T-helper 22 cell (primary cell): ENCODE measurements at places on chromosomes 11 and 22.

DNA sequence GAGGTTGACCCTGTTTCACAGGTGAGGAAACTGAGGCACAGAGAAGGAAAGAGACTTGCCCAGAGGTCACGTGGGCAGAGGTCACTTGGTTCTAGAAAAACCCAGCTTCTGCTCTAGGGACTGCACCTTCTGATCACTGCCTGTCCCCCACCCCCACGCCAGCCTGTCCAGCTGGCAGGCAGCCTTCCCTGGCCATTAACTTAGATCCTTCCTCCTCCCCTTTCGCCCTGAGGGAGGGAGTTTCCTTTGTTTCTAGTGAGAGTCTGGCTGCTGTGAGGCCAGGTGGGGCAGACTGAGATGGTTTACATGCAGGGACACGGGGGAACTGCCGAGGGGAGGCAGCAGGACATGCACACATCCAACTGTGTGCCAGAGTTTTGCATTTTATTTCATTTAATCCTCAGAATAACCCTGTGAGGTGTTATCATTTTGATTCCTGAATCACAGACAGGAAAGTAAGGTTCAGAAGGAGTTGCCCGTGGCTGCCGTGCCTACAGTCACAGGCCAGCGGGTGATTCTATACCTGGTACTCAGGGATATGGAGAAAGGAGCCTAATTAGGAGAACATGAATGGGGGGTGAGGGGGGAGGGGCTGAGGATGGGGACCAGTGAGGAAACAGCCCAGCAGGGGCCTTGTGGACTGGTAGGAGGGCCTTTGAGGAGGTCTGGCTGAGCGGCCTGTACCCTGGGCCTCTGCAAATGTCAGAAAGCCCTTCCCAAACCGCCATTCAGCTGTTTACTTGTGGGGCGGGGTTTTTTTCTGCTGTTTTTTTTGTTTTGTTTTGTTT is 3.4 kb downstream of the FAM83F start:
- no peak for DNase-seq

DNA sequence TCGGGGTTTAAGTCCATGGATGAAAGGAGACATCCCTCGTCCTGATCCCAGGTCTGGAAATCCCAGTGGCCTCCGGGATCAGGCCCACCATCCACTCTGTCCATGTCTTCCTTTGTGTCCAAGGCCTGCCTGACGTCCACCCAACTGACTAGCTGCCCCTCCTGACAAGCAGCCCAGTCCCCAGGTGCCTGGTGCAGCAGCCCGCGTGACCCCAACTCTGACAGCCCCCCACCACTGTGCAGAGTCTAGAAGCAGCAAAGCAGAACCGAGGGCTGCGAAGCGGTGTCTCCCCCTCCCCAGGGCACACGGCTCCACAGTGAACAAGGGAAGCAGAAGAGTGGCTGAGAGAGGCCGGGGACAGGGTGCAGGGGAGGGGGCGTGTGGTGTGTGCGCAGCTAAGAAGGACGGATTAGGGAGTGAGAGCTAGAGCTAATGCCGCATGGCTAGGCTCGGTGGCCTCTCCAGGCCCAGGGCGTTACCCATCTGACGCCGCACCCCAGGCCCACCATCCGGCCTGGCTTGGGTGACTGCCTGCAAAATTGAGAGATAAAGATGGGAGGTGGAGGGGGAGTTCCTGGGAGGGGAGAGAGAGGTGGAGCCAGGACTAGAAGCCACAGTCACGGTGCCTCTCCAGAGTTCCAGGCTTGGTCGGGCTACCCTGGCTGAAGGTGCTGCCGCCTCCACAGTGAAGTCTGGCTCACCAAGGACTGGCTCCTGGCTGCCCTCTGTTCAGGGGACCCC is 16.6 kb upstream of the BAIAP2L2 start:
- no peak for DNase-seq

DNA sequence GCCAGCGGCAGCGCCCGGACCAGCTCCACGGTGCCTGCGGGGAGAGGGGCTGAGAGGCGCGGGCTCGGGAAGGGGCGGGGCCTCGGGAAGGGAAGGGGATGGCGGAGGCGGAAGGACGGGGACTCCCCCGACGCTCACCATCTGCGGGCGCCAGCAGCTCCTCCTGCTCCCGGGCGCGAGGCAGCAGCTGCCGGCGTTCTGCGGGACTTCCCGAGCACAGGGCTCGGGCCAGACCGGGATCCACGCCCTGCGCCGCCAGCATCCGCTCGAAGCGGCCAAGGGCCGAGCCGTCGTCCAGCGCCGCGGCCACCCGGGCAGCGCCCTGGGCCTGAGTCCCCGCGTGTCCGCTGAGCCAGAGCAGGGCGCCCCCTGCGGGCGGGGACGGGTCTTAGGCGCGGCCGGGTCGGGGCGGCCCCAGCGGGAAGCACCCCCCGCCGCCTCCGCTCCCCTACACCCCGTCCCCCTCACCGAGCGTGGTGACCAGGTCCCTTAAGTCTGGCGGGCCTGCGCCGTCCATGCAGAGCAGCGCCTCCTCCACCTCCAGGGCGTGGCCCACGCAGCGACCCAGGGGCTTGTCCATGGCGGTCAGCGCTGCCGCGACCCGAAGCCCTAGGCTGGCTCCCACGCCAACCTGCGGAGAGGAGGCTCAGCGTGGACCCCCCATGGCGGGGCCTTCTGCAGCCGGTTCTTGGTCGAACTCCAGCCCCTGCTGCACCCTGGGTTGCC is 873 bp upstream of the SCO2 start:
- peak; percentile 80 for DNase-seq

GRCh38 chr11:71998649-71999310 is at the start of gene IL18BP:
Gene IL18BP, plus strand, starts transcription at chr11:71998909. Its CDS starts 1,076 bp downstream, at chr11:71999985.
- no peak for DNase-seq

GRCh38 chr11:70099578-70100279 is 21.6 kb downstream of the ANO1 start:
- no peak for DNase-seq

GRCh38 chr11:96357794-96358193 is 14.8 kb upstream of the MAML2 start:
- no peak for DNase-seq

GRCh38 chr11:71186806-71187205 is 65.6 kb downstream of the SHANK2 start:
- no peak for DNase-seq

DNA sequence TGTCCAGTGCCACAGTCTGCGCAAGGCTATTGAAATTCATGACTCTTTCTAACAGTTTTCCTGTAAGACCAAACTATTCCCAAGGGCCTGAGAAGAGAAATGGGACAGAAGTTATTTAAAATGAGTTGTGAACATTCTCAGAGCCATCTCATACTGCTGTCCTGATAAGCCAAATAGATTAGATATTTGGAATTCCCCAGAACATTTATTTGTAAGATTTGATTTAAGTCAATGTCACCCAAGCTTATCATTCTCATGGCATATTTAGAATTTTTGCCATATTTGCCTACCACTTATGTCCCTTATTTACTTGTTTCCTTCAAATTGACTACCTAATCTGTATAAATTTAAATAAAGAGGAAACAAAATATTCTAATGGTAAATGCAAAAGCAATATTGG is 82.4 kb downstream of the NAV2 start:
- DNase-seq, result no peak

GRCh38 chr11:103880968-103881367 is 155.5 kb upstream of the DDI1 start:
- no peak for DNase-seq

DNA sequence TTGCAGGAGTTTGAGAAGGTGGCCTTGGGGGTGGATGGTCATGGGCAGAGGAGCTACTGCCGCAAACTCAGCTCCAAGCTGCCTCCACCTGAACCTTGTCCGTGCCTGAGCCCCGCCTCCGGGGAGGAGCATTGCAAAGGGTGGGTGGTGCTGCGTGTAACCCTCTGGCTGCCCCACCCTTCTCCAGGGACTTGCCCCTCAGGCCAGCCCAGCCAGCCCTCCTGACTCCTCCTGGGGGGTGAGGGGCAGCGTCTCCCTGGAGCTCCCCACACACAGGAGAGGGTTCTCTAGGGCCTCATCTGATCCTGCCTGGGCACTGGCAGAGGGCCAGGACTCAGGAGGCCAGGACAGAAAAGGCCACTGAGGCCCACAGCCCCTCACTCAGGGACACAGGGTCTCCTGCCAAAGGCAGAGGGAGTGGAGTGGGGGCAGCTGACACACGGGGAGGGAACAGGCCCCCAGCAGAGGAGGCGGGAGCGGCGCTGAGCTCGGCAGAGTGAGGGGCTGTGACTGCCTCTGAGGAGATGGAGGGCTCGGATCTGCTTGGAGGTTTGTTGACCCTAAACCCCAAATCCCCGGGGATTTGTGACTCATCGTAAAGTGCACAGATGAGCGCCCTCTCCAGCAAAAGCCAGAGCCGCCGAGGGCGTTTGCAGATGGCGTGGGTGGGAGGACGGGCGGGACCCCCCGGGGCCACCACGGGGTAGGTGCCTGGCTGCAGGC is 12.8 kb downstream of the BRSK2 start:
- no peak for DNase-seq

- no peak for DNase-seq
Observed at GRCh38 chr11:114482114-114482513, 42.8 kb downstream of the REXO2 start.

GRCh38 chr22:36079041-36079440 is 50.4 kb upstream of the RBFOX2 start:
- DNase-seq, result no peak

DNA sequence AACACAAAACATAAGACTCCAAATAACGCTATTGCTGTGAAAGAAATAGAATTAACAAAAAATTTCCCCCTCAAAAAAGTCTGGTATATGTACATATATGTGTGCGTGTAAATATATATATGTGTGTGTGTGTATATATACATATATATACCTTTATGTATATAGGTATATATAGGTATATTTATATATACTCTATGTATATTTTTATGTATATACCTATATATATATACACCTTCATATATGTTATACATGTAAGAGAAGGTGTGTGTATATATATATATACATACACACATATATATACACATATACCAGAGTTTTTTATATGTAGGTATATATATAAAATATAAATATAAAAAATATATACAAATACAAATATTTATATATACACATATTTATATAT is 199.2 kb downstream of the RAB38 start:
- DNase-seq, result no peak

DNA sequence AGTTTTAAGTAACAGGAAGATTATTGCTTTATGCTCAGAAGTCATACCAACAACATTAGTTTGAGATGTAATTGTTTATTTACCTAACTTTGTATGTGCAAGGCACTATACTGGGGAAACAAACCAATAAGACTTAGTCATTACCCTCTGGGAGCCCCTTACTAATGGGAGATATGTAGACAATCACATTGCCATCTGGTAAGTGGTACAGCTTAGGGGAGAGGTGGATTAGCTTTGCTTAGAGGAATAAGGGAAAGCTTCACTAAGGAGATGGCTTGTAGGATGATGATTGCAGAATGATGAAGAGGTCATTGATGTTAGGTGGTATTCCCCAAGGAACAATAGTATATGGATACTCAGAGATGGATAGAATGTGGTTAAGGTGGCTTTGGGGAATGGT is 17.5 kb downstream of the EMSY start:
- no peak for DNase-seq

GRCh38 chr22:37763652-37764051 is 44.1 kb upstream of the GCAT start:
- DNase-seq, result no peak

DNA sequence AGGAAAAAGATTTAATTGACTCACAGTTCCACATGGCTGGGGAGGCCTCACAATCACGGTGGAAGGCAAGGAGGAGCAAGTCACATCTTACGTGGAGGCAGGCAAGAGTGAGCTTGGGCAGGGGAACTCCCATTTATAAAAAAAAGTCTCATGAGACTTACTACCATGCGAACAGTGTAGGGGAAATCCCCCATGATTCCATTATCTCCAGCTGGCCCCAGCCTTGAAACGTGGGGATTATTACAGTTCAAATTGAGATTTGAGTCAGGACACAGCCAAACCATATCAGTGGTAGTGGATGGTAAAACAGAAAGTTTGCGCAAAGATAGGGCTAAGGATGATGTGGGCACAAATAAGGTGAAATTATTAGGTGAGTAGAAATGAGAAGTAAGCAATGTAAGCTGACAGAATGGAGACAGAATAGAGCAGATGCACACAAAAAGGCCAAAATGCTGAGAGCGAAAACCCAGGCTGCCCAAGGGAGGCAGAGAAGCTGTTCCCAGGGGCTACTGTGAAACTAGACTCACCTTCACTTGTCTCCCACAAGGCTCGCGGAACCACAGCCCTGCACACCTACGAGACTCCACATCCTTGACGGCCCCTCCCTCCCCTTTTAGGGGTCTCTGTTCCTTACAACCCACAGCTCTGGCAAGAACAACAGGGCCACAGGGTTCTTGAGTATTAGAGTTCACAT is 377.6 kb downstream of the CADM1 start:
- DNase-seq, result no peak

DNA sequence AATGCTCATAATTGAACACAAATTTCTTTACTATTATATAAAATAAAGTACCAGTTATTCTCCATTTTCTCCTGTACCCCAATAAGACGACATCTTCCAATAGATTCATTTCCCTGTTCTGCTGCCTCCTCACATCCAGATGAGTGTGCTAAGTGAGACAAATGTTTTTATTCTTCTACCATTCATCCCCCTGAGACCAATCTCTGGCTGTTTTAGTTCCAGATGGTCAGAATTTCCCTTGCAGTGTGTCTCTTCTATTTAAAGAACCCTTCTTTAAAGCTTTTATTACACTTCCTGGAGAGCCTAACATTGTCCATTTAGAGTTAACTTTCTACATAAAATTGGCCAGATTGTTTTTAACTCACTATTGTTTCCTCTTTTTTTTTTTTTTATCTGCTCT is 41.2 kb upstream of the GLYATL1 start:
- DNase-seq, result no peak

- DNase-seq, result no peak
Observed at GRCh38 chr11:114059984-114060391, 477 bp downstream of the ZBTB16 start.

DNA sequence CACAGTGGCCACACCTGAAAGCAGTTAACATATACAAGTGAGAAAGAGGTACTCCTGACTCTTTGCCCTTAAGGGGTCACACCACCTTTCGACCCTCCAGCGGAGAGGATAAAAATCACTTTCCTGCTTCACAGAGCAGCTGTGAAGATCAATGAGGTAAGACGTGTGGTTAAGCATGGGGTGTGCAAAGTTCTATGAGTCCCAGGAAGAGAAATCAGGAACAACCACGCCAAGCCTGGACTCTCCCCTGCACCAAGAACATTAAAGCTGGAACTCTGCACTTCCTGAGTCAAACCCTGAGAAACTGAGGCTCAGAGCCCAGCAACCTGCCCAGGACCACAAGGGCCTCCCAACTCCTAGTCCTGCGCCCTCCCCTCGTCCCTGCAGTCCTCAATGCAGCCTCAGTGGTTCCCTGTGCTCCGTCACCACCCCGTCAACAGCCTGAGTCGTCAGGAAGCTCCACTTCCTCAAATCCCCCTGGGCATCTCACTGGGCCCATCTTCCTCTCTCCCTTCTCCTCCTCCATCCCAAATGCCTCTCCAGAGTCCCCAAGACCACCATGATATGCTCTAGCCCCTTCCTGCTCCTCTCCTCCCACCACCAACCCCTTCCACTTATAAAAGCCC is 17.7 kb downstream of the TNKS1BP1 start:
- no peak for DNase-seq

DNA sequence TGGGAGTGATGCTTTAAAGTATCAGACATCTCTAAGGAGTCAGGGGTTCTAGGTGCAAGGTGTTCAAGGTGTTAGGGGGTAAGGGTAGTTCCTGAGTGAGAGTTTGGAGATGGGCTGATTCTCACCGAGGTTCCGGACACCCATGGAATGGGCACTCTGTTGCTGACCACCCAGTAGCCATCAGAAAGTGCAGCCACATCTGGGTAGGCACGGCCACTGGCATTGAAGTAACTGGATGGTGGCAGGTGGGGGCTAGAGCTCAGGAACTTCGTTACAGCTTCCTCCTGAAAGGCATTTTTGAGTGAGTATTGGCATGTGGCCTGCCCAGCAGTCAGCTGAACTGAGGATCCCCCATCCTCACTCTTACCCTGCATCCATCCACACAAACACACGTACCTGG is 3.0 kb upstream of the TAF10 start:
- no peak for DNase-seq
